ENCODE measurements at places on chromosomes 11 and 22.

DNA sequence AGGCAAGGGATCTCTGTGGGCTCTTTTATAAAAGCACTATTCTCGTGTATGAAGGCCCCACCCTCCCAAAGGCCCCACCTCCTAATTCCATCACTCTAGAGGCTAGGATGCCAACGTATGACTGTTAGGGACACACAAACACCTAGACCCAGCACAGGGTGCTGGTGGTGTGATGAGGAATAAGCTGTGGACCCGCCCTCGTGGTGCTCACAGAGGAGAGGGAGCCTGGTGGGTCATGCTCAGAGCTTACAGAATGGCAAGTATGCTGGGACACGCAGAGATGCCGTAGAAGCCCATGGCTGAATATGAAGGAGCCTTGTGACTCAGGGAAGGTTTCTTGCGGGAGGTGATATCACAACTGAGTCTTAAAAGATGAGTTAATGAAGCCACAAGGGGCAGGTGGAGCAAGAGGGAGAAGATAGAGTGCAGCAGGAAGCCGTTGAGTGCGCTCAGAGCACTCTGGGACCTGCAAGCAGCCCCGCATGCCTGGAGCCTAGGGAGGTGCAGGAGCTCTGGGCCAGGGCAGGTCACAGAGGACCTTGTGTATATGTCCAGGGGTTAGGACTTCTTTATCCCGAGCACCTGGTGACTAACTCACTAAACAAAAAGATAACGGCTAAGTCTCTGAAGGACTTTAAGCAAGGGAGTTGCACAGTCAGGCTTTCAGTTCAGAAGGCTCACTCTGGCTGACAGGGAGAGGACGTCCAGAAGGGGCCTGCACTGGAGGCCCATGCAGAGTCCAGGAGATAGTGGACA, 160.9 kb downstream of the TRIM29 start:
- DNase-seq, result peak; percentile 55

GRCh38 chr11:64056861-64057260, 21.1 kb downstream of the FLRT1 start:
- no peak for DNase-seq

DNA sequence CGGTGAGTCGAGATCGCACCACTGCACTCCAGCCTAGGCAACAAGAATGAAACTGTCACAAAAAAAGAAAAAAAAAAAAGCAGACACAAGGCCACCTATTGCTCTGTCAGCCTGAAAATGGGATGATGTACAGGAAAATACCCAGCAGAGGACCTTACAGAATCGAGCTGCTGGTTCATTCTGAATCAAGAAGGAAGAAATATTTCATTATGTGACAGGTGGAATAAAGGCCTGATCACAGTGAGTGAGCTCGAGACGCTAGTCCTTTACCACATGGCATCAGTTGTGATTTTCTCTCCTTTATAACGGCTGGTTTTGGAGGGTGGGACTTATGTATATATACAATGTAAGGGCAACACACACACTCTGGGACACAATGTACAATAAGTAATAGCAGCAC, 340.0 kb downstream of the LARGE1 start:
- no peak for DNase-seq

GRCh38 chr22:48827904-48828555, 999.6 kb downstream of the BRD1 start:
- no peak for DNase-seq

DNA sequence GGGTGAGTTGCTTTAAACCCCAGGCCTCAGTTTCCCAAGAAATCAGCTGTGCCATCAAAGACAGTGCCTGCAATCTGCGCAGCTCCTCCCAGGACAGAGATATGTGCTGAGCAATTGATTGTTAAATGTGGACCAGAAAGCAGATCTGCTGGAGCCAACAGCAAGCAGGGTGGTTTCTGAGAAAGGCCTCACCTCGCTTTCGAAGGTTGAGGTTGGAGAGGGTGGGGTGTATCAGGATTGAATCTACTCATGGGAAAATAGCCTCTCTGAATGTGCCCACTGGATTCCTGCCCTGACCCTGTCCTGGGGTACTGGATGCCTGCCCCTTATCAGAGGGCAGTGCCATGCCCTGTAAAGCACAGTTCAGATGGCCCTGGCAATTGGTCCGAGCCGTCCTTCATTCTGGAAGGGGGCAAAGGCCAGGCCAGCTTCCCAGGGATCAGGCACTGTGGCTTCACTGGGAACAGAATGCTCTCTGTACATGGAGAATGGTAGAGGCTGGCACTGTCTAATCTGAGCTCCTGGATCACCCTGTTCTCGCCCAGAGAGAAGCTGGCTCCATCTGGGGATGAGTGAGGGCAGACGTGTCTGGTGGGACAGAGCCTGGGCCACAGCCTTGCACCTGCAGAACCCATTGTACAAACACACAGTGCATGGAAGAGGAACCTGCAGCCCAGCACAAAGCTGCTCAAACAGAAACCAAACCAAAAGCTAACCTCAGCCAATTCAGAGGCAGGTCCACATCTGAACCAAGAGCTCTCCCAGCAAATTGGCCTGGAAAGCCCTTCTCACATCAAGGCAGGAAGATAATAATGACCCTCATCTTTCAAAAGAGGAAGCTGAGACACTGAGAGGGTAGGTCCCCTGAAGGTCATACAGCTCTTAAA, 15.2 kb downstream of the DHCR7 start:
- DNase-seq, result peak; percentile 44

DNA sequence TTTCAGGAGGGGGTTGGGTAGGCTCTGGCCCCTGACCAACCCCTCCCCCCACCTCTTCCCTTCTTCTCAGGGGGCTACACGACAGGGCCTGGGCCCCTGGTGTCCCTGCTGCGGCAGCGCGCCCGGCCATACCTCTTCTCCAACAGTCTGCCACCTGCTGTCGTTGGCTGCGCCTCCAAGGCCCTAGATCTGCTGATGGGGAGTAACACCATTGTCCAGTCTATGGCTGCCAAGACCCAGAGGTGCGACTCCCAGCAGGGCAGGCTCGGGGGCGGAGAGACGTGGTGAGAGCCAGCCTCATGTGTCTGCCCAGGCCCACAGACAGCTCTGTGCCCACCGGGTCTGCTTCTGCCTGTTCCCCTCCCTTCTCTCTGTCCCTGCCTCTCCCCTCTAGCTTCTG, 7.6 kb upstream of the GALR3 start:
- DNase-seq, result no peak

DNA sequence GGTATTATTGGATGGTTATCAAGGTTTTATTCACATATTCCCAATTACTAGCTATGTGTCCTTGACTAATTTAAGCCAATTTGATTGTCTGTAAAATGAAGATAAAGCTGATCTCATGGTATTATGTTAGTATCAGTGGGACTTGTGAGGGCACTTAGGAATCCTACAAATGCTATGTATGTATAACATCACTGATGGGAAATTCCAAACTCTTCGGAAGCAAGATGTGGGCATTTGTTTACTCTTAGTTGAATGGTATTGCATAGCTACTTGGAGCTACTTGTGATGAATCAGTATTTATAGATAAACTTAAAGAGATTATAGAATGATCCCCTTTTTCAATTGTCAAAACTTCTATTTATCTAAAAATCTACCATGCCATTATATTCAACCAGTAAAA, 239.9 kb downstream of the CNTN5 start:
- no peak for DNase-seq

DNA sequence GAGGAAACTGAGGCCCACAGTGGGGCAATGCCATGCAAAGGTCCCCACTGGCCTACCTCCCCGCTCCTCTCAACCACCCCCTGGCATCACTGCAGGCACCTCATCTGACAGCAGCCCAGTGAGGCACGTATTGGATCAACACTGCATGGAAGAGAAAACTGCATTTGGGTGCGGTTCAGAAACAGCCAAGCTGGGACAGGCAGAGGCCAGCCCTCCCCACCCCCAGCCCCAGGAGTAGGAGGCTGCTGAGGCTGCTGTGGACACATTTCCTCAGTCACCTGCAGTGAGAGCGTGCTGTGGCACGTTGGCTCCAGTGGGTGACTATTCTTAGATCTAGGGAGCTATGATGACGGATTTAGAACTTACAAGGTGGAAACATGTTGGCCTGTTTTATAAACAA, 63.7 kb downstream of the KCNC1 start:
- no peak for DNase-seq

DNA sequence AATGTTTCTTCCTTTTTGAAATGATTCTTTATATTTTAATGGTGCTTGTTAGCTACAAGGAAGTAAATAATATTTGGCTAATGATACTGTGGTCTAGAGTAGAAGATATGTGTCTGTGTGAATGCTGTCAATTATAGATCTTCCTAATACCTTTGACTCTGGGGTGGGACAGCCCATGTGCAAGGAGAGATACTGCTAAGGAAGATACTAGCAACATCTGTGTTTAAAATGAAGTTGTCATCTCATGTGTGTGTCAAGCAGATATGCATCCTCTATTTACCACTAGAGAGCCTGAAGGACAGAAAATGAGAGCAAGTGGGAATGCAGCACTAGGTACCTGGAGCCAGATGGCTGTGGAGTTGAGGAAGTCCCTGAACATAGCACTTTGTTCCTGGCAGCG, 34.1 kb downstream of the PPME1 start:
- DNase-seq, result no peak

DNA sequence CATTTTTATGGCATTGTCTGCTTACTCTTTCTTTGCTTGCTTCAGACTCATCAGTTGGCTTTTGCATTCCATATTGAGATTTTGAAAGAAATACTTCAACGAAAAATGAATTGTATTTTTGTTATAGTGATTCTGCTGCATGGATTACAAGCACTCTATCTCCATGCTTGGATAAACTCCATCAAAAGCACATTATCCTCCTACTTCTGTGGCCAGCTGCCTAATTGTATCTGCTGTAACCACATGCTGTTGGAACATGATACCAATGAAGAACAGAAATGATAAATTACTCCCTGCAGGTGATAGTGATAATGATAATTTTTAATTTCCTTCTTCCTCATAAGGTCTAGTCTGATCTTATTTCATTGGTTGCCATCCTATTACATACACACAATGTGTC, 100.8 kb downstream of the PRMT3 start:
- no peak for DNase-seq

GRCh38 chr11:57648801-57649735, 644 bp downstream of the YPEL4 start:
- peak; percentile 76 for DNase-seq

DNA sequence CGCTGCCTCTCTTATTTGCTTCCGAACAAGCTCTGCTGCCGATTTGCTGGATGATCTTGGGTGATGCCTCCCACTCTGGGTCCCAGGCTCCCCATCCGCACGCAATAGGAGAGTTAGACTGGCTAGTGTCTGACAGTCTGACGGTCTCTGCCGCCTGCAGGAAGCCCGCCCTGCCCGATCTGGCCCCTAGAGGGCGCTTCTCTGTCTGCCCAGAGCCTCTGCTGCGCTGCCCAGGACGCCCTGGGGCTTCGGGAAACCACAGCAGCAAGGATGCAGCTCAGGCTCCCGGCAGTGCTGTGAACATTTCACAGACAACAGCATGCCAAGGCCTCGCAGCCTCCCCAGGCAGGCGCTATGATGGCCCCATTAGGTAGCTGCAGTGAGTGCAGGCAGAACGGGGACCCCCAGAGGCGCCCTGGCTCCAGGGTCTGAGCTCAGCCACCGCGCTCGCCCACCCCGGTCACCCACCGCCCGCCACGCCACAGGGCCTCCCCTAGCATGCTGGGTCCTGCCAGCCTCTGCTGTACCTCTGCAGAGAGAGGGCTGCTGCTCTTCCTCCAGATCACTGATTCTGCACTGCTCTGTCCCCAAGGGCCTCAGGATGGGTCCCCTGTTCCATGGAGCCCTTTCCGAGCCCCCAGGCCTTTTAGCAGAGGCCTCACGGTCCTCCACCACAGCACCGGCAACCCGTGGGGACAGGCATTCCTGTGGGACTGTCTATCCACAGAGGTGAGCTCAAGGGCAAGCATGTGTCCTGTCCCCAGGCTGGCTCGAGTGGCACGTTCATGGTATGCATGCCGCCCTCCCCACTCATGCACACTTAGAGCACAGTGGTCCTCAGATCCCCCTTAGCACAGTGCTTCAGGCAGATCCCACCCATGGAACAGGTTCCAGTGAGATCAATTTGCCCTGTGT, 4.3 kb upstream of the BAIAP2L2 start:
- DNase-seq, result peak; percentile 66

DNA sequence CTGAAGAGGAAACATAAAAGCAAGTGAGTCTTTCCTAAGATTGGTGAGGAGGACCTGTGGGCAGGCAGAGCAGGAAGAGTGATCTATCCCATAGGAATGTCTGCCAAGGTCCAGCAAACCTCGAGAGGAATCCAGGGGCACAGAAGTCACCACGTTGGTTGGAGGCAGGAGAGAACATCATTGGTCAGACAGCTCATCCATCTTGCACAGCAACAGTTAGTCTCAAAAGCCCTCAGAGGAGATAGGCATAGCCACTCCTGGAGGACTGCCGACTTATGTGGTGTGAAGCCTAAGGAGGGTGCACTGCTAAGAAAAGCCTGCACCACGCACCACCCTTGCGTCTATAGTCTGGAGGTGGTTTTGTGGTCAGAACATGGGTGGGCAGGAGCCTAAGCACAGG, 109.1 kb downstream of the RASSF10 start:
- no peak for DNase-seq

DNA sequence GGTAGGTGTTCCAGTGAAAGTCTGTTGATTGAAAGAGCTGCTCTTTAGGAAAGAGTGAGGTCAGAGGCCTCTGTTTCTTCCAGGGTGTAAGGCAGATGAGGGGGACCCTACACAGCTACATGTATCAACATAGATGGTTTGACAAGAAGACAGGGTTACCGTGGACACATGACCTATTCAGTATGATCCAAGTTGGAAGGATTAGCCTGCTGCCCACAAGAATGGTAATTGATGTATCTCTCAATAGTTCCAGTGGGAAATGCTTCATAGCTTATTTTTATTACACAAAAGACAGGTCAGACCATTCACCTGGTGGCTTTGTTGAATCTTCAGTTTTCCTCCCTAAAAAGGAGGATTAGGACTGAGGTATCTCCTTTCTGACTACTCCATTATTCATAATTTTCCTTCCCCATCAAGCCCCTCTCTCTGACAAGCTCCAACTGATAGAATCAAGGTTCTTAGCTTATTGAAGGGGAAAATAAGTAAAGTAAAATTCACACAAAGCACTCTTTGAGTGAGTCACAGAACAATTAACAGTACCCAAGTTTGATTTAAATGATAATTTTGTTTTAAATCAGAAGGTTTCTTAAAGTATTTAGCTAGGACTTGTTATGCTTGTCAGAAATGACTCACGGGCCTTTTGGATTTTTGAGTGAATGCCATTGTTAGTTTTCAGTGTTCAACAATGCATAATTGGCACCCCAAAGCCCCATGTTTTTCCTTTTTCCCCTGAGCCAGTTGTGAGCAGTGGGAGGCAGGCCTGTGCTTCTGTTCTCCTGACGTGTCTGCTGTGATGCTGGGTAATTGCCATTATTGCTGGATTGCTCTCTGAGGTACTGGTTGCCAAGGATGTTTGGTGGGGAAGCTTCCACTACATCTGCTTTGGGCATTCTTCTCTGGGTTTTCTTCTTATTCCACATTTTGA, 373.2 kb downstream of the DDX10 start:
- DNase-seq, result peak; percentile 26

GRCh38 chr11:131025421-131026125, 109.3 kb upstream of the SNX19 start:
- DNase-seq, result no peak

DNA sequence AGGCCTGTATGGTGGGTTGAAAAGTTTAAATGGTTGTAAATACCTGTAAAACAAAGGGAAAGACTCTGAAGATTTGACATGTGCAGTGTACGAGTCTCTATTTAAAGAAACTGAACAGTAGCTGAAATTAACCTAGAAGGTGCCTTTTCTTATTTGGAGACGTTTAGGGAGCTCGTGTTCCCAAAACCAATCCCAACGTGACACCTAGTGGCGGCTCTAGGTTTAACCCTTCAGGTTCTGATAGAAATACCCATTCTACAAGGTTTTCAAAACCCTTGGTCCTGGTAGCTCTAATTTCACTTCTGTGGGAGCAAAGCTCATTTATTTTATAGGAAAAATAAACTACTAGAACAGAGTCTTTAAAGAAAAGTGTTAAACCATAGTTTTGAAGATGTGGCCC, 258.3 kb downstream of the LRRC4C start:
- peak; percentile 16 for DNase-seq

All from nucleus accumbens (tissue), 56 donors.